Activated CD8-positive, alpha-beta T cell treated with anti-CD3 and anti-CD28 coated beads, Interleukin-2, amount 10 ng/mL, durations not matched to agents 7 days and 5 days (primary cell): ENCODE measurements at places on chromosomes 6 and 20.

GRCh38 chr6:109059571-109060021, 35.0 kb downstream of the SESN1 start:
- no peak for DNase-seq
- peaks cover 3% of the 10 kb centered on the region for H3K36me3 ChIP-seq
- peaks cover 33% of the 10 kb centered on the region for H3K4me1 ChIP-seq
- peak overlapping the region; percentile 1 for H3K4me3 ChIP-seq

DNA sequence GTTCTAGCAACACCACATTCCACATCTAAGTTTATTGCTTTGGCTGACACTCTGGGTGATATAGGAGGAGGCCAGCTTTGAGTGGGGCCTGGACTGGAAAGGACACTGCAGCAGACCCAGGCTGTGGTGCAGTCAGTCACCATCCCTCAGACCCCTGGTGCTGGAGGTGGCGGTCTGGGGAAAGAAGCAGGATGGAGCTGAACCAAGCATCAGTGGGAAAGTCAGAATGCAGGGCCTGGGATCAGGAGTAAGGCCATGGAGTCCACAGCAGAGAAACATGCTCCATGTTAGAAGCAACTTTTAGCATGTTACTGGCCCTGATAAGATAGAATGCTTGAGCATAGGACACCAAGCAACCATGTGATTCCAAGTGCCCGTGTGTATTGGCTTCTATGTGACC, 5.9 kb downstream of the HLA-A start:
- no peaks in the 10 kb centered on the region for H3K27me3 ChIP-seq
- peaks cover 36% of the 10 kb centered on the region for H3K4me1 ChIP-seq
- no peak overlapping the region for H3K4me3 ChIP-seq
- DNase-seq, result no peak

DNA sequence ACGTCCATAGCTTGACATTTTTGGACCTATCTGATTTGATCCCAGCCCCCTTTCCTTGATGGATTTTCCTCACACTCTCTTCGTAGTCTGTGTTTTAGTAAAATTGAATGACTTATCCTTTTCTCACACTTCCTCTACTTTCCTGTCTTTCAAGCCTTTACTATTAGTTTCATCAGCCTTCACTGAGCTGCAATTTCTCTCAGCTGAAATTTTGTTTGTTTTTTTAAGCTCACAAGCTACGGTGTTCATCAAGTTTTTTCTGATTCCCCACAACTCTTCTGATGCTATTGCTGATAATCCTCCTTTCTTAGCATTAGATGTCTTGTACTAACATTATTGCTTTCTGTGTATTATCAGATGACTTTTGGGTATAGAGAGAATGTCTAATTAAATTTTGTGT, 263.7 kb downstream of the TBX18 start:
- no peak for DNase-seq
- H3K27me3 ChIP-seq, result no peaks in the 10 kb centered on the region
- no peaks in the 10 kb centered on the region for H3K4me1 ChIP-seq

GRCh38 chr6:43770372-43771209, 580 bp downstream of the VEGFA start:
- peaks cover 15% of the 10 kb centered on the region for H3K36me3 ChIP-seq
- H3K4me3 ChIP-seq, result peak overlapping the region; percentile 97
- H3K27ac ChIP-seq, result peak overlapping the region; percentile 85
- peak; percentile 62 for DNase-seq
- H3K4me1 ChIP-seq, result peaks cover 46% of the 10 kb centered on the region

DNA sequence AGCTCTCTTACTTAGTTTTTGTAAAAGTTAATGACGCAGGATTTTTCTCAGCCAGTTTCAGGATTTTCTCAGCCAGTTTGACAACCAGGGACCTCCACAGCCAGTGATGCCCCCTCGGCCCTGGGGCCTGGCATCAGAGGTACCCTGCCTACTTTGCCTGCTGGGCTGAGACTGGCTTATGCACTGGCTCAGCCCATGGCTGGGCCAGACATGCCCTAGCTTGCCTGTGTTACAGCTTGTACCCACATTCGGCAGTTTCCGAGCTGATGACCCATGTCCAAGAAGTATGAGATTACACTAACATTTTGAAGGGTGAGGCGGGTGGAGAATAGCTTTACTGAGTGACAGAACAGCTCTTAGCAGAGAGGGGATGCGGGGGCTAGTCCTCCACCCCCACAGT, 406.1 kb upstream of the HSF2 start:
- no peak overlapping the region for H3K4me3 ChIP-seq
- peaks cover 2% of the 10 kb centered on the region for H3K4me1 ChIP-seq
- DNase-seq, result no peak
- H3K36me3 ChIP-seq, result no peaks in the 10 kb centered on the region

- H3K4me1 ChIP-seq, result no peaks in the 10 kb centered on the region
- no peak overlapping the region for H3K27ac ChIP-seq
- H3K27me3 ChIP-seq, result peaks cover 8% of the 10 kb centered on the region
- H3K36me3 ChIP-seq, result no peaks in the 10 kb centered on the region
These were observed 172.8 kb upstream of the PMEPA1 start for GRCh38 chr20:57882451-57883161.

GRCh38 chr20:37894454-37894853, 8.5 kb upstream of the VSTM2L start:
- peaks cover 4% of the 10 kb centered on the region for H3K27me3 ChIP-seq
- no peaks in the 10 kb centered on the region for H3K4me1 ChIP-seq
- H3K27ac ChIP-seq, result no peak overlapping the region
- no peak overlapping the region for H3K4me3 ChIP-seq

GRCh38 chr6:14722704-14723103, 523.2 kb upstream of the JARID2 start:
- H3K27me3 ChIP-seq, result no peaks in the 10 kb centered on the region
- H3K4me1 ChIP-seq, result peaks cover 13% of the 10 kb centered on the region
- H3K27ac ChIP-seq, result peak overlapping the region; percentile 10
- H3K4me3 ChIP-seq, result no peak overlapping the region
- H3K36me3 ChIP-seq, result peaks cover 2% of the 10 kb centered on the region
- DNase-seq, result peak; percentile 32

DNA sequence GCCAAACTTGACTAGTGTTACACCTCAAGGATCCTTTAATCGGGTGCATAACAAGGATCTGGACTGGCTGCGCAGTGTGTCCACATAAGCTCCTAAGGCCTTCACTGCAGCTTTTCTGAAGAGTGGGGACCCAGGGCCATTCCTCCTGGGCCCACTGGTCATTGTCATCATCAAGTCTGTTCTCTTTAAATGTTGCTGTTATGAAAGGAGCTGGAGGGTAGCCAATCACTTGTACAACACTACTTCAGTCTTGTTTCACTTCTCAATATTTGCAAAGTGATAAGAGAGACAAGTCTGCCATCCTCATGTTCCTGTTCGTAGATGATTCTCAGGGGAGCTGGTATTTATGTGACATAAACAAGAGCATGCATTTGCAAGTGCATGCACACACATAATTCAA, 149.8 kb downstream of the SYNDIG1 start:
- DNase-seq, result no peak
- H3K27me3 ChIP-seq, result no peaks in the 10 kb centered on the region
- no peak overlapping the region for H3K27ac ChIP-seq
- no peaks in the 10 kb centered on the region for H3K4me1 ChIP-seq
- H3K36me3 ChIP-seq, result no peaks in the 10 kb centered on the region

DNA sequence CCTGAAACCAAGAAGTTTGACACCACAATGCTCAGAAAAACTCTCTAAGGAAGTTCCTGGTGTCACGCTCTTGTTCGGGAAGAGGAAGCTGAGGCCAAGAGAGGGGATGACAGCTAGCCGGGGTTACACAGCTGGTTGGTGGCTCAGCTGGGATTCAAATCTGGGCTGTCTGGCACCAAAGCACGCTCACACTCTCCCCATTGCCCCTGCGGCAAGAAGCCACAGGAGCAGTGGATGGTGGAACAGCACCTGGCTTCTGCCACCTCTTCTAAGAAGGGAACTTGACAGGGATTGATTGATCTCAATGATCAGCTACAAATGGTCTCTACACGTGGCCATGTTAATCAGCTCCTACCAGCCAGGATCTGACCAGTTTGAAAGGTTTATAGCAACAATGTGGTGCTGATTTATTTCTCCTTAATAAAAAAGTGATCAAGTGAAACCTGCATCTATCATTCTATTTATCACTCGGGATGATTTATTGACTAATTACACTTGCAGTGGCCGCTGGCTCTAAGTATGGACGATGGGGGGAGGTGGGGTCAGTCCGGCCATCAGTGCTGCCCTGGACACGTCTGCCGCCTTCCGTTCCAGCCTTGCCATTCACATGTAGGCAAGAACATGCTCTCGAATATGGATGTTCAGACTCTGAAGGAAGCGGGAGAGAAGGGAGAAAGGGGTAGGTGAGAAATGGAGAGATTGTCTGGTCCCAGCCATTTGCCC, 71.9 kb upstream of the TOP1 start:
- H3K4me1 ChIP-seq, result peaks cover 8% of the 10 kb centered on the region
- peak; percentile 10 for DNase-seq
- no peak overlapping the region for H3K27ac ChIP-seq
- H3K36me3 ChIP-seq, result no peaks in the 10 kb centered on the region
- peaks cover 15% of the 10 kb centered on the region for H3K27me3 ChIP-seq

DNA sequence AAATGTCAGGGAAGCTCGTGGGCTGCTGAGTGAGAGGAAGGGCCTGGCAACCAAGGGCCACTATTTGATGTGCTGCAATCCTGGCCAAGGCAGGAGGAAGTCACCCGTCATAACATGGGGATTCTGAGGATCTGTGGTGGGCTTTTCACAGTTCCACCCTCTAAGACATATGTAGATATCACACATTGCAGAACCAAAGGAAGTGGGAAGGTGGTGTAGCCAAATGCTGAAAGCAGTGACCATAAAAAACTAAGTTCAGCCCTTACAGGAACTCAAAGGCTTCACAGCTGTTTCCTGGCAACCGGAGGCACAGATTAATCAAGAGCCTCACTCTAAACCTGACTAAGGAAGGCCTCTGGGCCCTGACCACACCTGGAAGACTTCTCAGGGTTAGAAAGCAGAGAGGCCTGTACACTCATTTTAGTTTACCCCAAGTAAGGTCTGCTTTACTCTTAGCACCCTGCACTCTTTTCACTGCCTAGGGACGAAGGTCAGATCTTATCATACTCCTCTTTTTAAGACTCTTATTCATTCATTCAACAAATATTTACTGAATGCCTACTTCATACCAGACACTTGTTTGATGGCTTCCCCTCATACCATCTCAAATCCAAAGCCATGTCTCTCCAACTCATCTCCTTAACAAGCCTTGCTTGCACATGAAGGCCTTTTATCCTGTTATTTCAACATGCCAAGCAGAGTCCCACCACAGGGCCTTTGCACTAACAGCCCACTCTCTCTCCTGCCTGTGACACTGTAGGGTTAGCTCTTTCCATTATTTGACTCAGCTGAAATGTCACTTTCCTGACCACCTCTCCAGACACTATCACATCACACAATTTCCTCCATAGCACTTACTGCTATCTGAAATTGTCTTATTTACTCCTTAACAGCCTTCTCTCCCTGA, 2.6 kb downstream of the UBE2V1 start:
- DNase-seq, result peak; percentile 83
- H3K27ac ChIP-seq, result peak overlapping the region; percentile 96
- H3K36me3 ChIP-seq, result peaks cover 54% of the 10 kb centered on the region
- H3K4me3 ChIP-seq, result peak overlapping the region; percentile 97
- H3K27me3 ChIP-seq, result no peaks in the 10 kb centered on the region

DNA sequence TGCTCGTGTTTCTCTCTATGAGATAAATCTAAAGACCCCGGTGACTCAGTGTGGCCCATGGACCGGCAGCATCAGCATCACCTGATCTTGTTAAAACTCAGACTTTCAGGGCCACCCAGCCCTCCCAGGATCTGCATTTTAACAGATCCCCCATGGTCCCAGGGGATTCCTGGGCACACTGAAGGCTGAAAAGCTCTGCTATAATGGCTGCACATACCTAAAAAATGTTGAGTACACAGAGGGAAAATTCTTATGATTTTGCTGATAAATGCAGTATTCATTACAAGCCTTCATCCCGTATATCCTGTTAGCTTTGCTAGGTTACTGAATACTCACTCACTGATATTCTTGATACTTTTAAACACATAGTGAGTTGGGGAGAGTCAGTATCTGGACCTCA, 200.5 kb downstream of the MYLK4 start:
- peaks cover 69% of the 10 kb centered on the region for H3K27me3 ChIP-seq
- H3K27ac ChIP-seq, result no peak overlapping the region
- H3K4me1 ChIP-seq, result peaks cover 1% of the 10 kb centered on the region
- no peaks in the 10 kb centered on the region for H3K36me3 ChIP-seq
- H3K4me3 ChIP-seq, result no peak overlapping the region
- DNase-seq, result no peak

DNA sequence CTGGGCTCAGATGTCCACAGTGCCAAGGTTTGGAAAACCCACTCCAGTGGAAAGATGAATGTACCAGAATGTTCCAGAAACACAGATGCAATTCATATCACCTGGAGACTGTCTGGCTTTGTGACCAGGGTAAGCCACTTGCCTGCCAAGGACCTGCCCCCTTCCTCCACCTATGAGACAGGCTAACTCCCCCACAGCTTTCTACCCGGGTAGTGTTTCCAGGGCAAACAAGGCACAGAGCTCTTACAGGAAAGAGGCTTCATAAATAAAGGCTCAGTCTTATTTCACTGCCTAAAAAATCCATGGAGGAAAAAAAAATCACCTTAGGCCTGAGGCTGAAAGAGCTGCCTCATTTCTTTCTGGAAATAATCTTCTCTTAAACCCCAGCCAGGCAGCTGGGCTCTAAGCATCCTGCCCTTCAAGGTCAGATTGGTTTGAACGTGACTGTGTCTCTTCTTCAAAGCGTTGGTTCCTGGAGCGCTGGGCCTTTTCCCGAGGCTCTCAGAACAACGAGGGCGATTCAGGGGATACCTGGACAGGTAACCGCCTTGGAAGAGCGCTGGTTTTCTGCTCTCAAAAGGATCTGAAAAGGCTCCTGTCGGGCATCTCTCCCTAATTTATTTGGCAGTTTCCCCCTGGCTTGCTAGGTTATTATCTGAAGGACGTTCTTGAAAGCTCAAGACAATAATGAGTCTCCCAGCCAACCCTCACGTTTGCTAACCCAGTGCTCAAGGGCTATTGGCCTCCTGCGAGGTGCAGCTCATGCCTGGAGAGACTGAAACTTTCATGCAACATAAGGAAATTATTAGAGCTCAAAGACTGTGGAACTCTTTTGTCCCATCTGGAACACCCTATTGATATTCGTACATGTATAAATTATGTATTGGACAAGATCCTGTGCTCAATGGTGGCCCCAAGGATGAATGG, 199.2 kb upstream of the PMEPA1 start:
- H3K4me3 ChIP-seq, result no peak overlapping the region
- peaks cover 29% of the 10 kb centered on the region for H3K27me3 ChIP-seq
- no peak overlapping the region for H3K27ac ChIP-seq
- DNase-seq, result no peak
- no peaks in the 10 kb centered on the region for H3K4me1 ChIP-seq

DNA sequence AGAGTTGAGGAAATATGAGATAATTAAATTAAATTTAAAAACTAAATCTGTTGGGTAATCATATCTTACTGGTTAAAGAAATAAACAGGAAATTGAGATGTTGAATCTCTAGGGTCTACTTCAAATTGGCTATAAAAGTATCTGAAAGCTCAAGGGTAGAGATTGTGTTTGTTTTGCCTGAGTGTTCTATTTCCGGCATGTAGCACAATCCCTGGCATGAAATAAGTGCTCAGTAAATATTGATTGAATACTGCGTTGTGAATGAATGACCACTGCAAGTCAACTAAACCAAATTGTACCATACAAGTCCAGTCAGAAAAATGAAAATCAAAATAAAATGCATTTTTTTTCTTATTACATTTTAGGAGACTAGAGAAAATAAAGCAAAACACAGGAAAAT, 709.8 kb downstream of the EPM2A start:
- DNase-seq, result no peak
- no peaks in the 10 kb centered on the region for H3K4me1 ChIP-seq
- no peaks in the 10 kb centered on the region for H3K36me3 ChIP-seq
- peaks cover 9% of the 10 kb centered on the region for H3K27me3 ChIP-seq
